NCI-H1417 (cell line): ENCODE measurements at places on chromosomes 1 and 21.
A peak's percentile ranks its signal among the peaks of the same experiment; 100 is the strongest.

GRCh38 chr1:101245246-101245927, 8.6 kb downstream of the S1PR1 start:
- no peak for DNase-seq

DNA sequence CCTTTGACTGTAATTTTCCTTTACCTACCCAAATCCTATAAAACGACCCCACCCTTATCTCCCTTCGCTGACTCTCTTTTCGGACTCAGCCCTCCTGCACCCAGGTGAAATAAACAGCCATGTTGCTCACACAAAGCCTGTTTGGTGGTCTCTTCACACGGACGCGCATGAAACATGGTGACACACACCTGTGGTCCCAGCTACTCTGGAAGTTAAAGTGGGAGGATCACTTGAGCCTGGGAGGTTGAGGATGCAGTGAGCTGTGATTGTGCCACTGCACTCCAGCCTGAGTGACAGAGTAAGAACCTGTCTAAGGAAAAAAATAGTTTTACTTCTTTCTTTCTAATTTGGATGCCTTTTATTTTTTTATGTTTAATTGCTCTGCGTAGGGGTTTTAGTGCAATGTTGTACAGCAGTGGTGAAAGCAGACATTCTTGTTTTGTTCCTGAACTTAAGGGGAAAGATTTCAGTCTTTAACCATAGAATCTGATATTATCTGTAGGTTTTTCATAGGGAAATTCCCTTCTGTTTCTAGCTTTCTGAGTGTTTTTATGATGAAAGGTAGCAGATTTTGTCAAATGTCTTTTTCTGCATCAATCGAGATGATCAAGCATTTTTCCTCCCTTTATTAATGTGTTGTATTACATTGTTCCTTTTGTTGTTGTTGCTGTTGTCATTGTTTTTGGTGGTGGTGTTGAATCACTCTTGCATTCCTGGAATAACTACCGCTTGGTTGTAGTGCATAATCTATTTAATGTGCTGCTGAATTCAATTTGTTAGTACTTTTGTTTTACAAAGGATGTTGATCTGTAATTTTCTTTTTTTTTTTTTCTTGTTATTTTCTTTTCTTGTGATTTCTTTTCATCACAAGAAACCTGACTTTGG, 497.4 kb downstream of the DISC1 start:
- no peak for DNase-seq

DNA sequence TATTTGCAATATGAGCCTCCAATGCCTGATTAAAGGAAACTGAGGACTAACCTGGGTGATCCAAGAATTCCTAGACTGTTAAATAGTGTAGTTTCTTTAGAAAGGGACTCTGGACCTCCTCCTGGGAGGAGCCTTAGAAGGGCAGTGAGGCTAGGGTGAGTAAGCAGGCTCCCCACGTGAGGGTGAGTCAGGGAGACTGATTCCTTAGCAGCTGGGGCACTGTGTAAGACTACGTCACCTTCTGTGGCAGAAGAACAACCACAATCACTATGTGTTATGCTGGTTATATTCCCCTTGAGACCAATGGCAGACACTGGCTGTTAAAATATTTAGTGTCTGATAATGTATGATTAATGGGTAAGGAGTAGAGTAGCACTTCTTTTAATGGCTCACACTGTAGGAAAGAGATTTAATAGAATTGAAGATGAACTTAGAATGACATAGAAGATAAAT, 53.3 kb upstream of the SYT14 start:
- DNase-seq = peak; percentile 23

DNA sequence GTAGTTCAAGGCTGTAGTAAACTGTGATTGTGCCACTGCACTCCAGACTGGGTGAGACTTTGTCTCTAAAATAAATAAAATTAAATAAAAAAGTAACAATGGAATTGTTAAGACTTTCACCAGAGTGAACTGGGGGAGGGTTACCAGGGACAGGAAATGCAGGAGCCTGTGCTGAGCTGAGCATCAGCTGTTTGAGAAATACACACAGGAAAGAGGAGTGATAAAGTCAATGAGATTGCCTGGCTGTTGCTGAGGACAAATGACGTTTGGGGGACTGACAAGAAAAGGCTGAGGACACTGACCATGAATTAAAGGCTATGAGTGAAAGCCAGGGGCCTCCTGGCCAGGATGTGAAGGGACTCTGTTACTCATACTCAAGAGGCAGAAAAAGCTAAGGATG, 226.3 kb downstream of the SETD4 start:
- DNase-seq = no peak

GRCh38 chr1:91891969-91892368, 6.0 kb upstream of the TGFBR3 start:
- DNase-seq = no peak

DNA sequence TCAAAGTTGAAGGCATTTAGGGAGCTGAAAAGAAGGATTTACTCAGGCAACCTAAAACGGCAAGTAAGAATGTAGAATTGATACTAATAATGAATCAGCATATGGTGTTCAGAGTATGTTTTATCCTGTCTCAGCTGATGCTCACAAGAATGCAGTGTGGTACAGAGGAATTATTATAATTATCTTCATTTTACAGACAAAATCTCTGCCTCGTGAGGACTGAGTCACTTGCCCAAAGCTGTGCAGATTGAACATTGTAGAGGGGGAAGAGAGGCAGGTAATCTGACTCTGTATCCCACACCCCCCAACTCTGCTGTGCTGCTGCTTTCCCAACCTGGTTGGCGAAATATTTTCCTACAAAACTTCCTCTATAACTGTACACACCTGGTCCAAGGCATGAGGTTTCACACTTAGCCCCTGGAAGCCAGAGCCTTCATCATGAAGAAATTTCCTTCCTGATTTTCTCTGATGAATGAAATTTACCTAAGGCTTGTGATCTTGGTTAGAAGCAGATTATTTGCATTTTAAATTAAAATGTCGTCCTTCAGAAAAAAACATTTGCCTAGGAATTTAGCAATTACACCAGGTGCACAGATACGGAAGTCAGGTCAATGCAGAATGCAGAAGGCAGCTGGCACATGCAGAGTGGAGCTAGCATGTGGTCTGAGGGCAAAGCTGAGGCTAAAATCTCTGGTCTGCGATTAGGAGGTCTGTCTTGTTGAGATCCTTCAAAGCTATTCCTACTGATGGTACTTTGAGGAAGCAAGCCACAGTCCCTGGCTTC, 52.8 kb downstream of the DPT start:
- peak; percentile 6 for DNase-seq

GRCh38 chr21:35319684-35320283, 270.7 kb upstream of the RUNX1 start:
- DNase-seq = no peak

- no peak for DNase-seq
Measured at GRCh38 chr1:183567584-183567983, 22.7 kb downstream of the NCF2 start.

GRCh38 chr1:18414872-18415447, 65.8 kb upstream of the KLHDC7A start:
- DNase-seq = no peak

DNA sequence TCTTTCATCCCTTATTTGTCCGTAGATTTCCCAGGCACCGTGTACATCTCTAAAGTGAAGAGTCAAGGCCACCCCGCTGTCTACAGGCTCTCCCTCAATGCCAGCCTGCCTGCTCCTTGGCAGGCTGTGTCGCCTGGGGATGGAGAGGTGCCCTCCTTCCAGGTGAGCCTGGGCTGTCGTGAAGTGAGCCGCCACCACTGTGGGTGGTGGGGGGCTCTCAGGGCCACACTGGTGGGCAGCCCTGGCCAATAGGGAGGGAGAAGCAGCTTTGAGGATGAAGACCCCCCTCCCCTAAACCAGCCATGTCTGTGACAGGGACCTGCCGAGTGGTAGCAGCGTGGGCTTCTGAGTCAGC, 46.2 kb downstream of the DISP3 start:
- DNase-seq = no peak

DNA sequence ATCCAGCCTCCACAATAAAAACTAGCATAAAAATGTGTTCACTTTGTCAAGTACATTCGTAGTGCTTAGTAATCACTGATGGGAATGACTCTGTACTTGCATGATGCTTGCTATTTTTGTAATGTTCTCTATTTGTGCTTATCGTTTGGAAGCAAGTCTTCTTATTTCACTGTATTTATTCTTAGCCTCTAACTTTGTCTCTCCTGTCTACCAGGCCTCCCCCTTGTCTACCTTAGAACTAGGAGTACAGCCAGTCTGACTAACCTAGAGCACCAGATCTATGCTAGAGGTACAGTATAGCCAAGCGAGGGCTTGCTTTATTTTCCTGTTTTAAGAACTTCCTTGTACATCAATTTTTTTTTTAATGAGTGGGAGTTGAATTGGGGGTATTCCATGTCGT, 108.2 kb downstream of the VPS13D start:
- DNase-seq = no peak

DNA sequence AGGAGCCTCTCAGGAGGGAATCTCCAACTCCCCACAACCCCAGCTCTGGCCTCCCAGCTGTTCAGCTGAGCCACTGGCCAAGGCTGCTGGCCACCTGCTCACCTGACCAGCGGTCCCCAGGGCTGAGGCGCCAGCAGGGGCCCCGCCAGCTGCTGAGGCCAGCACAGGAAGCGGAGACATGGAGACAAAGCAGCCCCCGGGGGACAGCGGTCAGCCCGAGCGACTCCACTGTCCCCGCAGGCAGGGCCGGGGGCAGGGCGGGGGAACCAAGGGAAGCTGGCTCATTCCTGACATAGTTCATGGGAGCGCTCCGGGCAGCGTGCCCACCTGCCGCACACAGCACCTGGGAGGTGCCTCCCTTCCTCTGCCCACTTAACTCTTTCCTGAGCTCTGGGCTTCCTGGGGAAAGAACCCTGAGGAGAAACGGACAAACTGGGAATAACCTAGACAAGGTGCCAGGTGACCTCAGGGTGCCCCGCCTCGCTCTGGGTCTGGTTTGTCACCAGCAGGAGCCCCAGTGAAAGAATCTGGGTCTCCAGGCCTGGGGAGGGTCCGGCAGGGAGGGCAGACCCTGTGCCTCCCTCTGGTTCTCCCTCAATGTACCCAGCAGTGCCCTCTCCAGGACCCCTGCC, 10.7 kb downstream of the EPHA2 start:
- DNase-seq = peak; percentile 65

DNA sequence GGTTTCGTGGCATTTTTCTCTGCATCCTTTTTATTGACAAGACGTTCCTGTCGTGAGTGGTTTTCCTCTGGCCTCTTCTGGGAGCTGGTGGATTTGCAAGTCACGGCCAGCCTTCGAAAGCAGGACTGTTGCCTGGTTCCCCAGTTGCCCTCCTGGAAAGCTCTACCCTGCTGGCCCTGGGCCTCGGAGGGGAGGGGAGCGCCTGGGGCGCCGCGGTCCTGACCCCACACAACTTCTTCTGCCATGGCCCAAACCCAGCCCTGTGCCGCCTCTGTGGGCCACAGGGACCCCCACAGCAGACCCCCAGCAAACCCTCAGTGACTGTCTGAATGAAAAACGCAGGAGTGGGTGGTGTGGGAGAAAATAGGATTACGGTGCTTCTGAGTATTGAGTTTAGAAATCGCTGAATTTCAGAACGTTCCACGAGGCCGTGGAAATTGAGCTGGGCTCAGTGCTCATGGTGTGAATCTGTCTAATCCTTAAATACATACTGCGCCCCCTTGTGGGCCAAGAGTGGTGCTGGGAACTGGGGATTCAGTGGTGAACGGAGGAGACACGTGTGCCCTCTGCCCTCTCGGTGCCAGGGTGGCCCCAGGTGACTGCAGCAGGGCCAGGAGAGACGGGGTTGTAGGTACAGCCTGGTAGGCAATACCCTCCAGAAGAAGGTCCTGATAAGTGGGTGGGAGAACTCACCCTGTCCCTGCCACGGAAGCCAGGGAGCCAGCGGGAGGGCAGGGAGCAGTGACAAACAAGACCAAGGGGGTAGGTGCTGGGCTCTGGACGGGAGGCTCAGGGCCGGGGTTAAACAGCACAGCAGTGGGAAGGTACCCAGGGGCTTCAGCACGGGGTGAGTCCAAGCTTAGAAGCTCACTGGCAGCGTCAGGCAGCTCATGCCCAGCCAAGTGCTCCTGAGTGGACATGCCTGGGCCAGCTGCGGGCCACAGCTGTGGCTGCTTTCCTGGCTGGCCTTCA, 101.2 kb upstream of the COL6A1 start:
- DNase-seq = peak; percentile 35

DNA sequence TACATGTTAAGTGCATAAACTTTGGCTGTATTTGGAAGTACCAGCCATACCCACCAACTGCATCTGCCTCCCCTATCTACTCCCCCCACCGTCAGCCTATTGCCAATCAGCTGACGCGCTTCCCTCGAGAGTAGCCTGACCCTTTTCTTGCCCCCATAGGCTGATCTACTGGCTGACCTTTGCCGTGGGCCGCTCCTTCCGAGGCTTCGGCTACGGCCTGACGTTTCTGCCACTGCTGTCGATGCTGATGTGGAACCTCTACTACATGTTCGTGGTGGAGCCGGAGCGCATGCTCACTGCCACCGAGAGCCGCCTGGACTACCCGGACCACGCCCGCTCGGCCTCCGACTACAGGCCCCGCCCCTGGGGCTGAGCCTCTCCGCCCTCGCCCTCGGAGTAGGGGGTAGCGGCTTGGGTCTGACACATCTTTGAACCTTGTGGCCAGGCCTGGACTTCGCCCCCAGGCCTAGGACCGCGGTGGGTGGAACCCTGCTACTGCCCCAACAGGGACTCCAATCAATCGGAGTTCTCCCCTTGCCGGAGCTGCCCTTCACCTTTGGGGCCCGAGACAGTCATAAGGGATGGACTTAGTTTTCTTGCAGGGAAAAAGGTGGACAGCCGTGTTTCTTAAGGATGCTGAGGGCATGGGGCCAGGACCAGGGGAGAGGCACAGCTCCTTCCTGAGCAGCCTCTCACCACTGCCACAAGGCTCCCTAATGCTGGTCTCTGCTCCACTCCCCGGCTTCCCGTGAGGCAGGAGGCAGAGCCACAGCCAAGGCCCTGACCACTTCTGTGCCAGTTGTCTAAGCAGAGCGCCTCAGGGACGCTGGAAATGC, 4.0 kb downstream of the GLMP start:
- peak; percentile 82 for DNase-seq

DNA sequence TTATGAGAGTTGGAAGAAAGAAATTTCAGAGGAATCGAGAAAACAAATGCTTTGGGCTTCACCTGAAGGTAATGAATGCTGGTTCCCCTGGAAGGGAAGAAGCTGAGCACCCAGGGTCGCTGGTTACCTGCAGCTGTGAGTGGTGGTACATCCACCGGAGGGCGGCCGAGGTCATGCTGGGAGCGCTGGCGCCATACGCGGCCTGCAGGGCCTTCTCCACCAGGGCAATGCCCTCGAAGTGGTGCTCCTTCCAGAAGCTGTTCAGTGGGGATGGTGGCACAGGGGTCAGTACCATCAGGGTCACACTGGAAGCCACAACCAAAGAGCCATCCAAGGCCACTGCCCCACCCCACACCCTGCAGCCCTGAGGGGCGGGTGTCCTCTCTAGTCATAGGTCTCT, 16.8 kb downstream of the MRTO4 start:
- DNase-seq = no peak
